NCI-H1436 treated with DMSO at 0.1 percent for 48 hours (cell line): ENCODE measurements at places on chromosomes 4 and X.

GRCh38 chr4:101183666-101184373 lies 163.5 kb downstream of the PPP3CA start:
- DNase-seq = no peak

- no peak for DNase-seq
Observed at GRCh38 chrX:103017542-103017941, 46.4 kb downstream of the BEX1 start.

- no peak for DNase-seq
Observed at GRCh38 chrX:24266996-24267395, 46.9 kb downstream of the SUPT20HL2 start.

DNA sequence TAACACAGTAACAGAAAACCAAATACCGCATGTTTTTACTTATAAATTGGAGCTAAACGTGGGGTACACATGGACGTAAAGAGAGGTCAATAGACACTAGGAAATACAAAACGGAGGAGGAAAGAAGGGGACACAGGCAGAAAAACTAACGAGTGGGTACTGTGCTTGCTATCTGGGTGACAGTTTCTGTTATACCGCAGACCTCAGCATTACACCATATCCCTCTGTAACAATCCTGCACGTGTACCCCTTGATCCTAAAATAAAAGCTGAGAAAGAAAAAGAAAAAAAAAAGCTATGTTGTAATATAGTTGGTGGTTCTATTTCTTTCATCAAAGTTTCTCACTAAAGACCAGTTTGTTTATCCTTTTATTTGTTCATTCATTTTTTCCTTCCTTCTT lies 47.9 kb upstream of the UNC5C start:
- DNase-seq = no peak

- no peak for DNase-seq
Observed at GRCh38 chr4:11480683-11481082, 52.0 kb upstream of the HS3ST1 start.

DNA sequence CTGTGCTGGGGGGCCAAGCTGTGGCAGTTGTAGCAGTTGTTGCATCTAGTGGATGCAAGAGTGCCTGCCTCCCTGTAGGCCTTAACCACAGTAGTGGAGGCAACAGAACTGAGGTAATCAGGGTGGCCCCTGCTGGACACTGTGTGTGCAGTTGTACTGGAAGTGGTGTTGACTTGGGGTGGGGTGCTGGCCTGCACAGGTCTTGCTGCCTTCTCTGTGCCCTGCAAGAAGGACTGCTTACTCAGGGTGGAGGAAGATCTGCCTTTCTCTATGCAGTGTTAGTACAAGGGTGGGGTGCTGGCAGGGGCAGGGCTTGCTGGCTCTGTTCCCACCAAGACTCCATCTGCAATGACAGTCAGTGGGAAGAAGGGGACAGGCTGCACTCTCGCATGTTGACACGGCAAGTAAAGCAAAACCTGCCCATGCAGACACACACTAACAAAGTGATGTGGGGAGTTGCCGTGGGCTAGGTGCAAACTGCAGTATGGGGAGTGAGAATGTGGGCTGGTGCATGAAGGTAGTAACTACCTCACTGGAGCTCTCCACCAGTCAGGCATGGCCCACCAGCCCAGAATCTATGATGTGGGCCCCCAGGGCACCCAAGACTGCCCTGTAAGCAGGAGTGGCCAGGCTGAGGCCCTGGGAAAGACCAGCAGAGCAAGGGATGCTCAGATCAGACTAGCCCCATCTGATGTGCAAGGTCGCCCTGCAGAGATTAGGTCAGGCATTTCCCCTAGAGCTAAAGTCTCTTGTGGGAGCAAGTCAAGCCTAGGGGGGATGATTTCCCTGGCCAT lies 594.9 kb downstream of the TECRL start:
- DNase-seq = no peak

- DNase-seq = no peak
Observed at GRCh38 chrX:130110379-130111219, at the start of gene ELF4. Gene ELF4 (minus strand): TSS chrX:130110497. CDS start chrX:130081330, 29,167 bp downstream.

- no peak for DNase-seq
Observed at GRCh38 chrX:110531873-110532580, 173.4 kb downstream of the RTL9 start.

DNA sequence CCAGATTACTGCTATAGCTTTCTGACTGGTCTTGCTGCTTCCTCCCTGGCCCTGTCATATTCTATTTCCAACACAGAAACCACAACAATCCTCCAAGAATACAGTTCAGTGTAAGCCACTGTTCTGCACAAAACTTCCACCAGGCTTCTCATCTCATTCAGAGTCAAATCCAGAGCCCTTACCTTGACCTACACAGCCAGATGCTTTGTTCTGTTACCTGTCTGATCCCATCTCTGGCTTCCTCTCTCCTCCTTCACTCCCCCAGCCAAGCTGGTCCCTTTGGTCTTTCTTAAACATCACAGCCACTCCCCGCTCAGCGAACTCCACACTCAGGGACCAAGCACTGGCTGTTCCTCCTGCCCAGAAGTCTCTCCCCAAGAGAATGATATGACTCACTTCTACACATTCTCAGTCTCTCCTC lies 84.8 kb upstream of the BMP2K start:
- no peak for DNase-seq

GRCh38 chrX:18548996-18549395 lies 122.9 kb downstream of the RS1 start:
- no peak for DNase-seq

DNA sequence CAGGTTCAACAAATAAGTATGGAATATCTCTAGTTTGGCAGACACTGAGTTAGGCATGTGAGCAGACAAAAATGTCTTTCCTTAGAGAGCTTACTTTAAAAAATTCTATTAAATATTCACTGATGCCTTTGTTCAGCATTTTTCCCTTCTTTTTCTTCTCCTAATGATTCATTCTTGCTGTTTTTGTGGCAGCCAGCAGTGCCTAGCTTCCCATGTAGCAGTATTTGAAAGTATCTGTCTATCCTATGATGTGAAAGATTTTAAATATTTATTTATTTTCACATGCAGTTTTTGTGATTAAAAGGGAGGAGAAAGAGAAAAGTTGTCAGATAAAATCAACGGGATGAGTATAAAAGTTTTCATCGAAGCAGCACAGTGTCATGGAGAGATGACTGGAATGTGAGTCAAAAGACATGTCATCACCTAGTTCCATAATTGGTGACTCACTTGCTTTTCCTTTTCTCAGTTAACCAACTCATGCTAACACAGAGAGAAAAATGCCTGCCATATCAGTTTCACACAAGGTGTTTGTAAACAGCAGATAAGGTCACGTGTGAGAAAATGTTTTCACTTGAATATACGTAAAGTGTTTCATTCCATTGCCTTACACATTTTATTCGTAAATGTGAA lies 69.8 kb downstream of the BMPR1B start:
- no peak for DNase-seq

DNA sequence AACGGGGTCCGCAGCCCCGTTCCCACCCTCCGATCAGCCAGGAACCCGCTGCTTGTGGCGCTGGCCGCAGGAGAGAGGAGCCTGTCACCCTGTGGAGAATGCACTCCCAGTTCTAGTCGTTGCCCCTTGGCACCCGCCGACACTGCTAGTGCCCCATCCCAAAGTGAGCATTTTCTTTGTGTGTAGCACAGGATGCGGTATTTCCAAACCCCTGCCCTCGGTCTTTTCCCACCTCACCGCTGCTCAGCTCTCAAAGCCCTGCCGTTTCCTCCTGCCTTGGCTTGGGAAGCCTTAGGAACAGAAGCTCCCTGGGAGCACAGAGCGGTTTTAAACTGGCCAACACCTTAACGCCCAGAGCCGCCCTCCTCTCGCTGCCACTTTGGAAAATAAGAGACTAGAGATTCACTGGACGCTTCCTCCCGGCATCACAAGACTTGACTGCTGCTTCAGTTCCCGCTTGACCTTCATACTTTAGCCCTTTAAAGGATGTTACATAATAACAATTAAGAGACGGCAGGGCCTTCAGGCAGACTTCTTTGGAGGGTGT lies 772 bp downstream of the CYP4V2 start:
- DNase-seq = no peak
